Umbilical cord (tissue), 2 donors: ENCODE measurements at places on chromosomes 3 and 15. TPM values are rescaled to one million over a fixed set of nuclear protein-coding genes. Genes with fewer than 3 reads are reported as not detected.

PSMA4 gene
- 110 TPM for total RNA-seq

PRRT3 gene
- total RNA-seq = 0.24 TPM

LRRIQ4 gene
- not detected for total RNA-seq

TM6SF1 gene
- 4.6 TPM for total RNA-seq

NR2E3 gene
- total RNA-seq = not detected

NDUFAF3 gene
- total RNA-seq = 28.2 TPM

ARNT2 gene
- 5.3 TPM for total RNA-seq

MME gene
- 962 TPM for total RNA-seq

AQP9 gene
- 1.9 TPM for total RNA-seq

USP50 gene
- not detected for total RNA-seq

CACNA2D2 gene
- 0.24 TPM for total RNA-seq

COLQ gene
- 0.72 TPM for total RNA-seq

FRMD4B gene
- 29.4 TPM for total RNA-seq

FBXO40 gene
- total RNA-seq = 2.2 TPM

TMC3 gene
- total RNA-seq = 0.48 TPM

CKMT1B gene
- not detected for total RNA-seq

DNAH12 gene
- total RNA-seq = 0.48 TPM

EFCC1 gene
- total RNA-seq = not detected

GPR176 gene
- total RNA-seq = 32.3 TPM

RASGRP1 gene
- 4.6 TPM for total RNA-seq

GPR62 gene
- total RNA-seq = not detected

GATA2 gene
- total RNA-seq = 3.6 TPM

SAXO2 gene
- total RNA-seq = 2.4 TPM

FAM81A gene
- 4.3 TPM for total RNA-seq

AHSG gene
- total RNA-seq = not detected

PLCB2 gene
- 6.3 TPM for total RNA-seq

TTC23 gene
- total RNA-seq = 68.1 TPM
